Keratinocyte (primary cell): ENCODE measurements at places on chromosomes 11 and 22. TPM values are rescaled to one million over a fixed set of nuclear protein-coding genes. Genes with fewer than 3 reads are reported as not detected.

DNA sequence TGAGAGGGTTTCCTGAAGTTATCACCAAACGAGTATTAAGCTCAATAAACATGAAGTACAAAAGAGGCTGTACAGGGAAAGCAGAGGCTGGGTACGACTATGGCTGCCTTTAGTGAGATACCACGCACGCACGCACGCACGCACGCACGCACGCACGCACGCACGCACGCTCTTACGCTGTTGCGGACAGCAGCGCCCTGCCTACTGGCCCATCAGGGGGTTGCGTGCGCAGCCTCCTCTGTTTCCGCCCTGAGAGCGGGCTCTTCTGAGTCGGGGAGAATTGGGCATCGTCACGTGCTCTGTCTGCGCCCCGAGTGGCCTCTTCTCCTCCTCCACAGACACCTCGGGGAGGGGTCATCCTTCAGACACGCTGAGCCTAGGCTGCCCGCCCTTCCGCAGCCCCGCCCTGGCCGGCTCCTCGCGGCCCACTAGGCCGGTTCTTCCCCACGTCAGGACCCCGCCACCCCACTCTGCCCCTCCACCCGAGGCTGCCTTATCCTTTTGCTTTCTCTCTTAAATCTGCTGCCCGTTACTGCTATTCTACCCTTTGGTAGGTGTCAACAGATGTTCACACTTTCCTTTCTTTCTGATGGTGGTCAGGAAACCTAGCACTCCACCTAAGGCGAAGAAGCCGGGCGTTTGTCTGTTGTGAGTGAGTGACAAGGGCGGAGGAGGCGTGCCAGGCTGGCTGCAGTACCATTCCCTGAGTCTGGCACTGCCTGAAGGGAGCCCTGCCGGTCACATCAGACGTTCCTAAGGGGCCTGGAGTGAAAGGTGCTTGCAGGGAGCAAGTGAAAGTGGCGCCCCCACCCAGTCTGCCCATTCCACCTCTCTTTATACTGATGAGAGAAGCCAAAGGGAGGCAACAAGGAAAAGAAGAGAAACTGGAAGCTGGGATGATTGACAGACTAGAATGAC is 300.4 kb upstream of the B3GAT1 start:
- DNase-seq: no peak

MAPK8IP2 gene
- polyA plus RNA-seq: 0.29 to 1.0 TPM (median 0.31 TPM) in 3 replicates

SCO2 gene
- 1.9 to 4.3 TPM (median 2.4 TPM) in 3 replicates for polyA plus RNA-seq

DNA sequence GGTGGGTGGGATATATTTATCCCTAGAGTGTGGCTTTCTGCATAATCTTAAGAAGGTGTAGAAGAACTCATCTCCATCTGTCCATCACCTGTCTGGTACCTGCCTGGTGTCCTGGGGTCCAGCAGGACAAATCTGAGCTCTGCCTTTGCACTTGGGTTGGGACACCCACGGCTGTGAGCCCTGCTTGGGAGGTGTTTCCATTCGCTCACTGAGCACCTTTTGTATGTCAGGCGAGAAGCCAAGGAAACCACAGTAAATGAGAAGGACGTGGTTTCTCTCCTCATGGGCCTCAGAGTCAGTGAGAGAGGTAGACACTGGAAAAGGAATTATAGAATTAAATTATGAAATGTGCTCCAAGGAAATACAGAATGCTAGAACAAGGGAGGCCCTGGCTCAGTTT is 555.9 kb downstream of the MIAT start:
- no peak for DNase-seq

DNA sequence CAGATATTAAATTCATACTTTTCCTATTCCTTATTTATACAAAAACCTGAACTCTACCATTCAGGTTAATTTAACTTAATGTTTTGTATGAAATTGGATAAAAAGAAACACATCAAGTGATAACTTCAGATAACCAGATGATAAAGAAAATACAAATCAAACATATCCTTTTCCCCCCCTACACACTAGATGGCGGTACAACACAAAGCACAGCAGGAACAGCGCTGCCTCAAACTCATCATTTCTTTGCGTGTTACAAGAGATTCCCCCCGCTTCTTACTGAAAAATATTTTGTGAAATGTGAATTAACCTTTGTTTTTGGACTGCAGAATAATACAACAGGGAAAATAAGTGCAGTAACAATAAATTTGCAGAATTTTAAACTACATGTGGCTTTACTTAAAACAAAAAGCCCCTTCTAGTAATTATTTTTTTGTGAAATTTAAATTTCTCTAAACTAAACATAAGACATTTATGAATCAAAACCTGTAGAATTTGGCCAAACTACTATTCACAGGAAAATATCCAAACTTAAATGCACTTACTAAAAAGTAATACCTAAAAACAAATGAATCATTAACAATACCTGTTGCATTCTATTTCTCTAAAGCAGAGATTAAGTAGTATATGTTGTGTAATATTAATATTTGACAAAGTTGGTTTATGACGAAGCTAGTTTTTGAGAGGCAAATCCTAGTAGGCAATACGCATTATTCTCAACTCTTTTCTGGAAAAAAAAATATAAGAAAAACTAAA is 74.4 kb downstream of the ARHGAP32 start:
- no peak for DNase-seq

TSPAN4 gene
- 42.1 to 73.0 TPM (median 70.8 TPM) in 3 replicates for polyA plus RNA-seq

DDX25 gene
- polyA plus RNA-seq: 0.04 to 0.12 TPM (median 0.05 TPM) in 3 replicates

GRCh38 chr11:132987936-132988335 is 544.4 kb downstream of the OPCML start:
- no peak for DNase-seq

GSTT2B gene
- 15.5 to 22.2 TPM (median 17.9 TPM) in 3 replicates for polyA plus RNA-seq

PGR gene
- not detected in 3 replicates for polyA plus RNA-seq

- no peak for DNase-seq
Measured at GRCh38 chr22:44585559-44586350, 87.7 kb upstream of the RTL6 start.

RASSF10 gene
- 1.4 to 2.1 TPM (median 1.6 TPM) in 3 replicates for polyA plus RNA-seq

DNA sequence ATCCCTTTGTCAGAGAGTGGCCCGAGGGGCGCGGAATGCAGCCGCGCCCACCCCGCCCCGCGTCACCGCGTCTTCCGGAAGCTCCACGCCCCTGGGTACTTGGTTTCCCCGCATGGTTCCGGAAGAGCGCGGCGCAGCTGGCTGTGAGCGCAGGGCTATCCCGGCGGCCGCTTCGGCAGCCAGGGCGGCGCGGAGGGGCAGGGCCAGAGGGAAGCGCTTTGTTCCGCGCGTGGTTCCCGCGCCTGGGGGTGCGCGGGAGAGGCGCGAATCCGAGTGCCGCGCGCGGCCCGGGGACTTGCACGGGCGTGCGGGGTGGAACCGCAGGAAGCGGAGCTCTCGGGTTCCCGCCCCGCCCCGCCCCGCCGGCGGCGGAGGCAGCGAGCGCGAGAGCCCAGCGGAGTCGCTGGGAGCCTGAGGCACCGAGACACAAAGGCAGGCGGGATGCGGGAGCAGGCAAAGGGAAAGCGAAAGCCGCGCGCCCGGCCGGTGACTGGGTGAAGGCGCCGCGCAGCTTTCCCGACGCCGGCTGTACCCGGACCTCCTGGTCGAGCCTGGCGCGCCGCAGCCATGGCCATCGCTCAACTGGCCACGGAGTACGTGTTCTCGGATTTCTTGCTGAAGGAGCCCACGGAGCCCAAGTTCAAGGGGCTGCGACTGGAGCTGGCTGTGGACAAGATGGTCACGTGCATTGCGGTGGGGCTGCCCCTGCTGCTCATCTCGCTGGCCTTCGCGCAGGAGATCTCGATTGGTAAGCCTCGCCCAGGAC is at the start of gene PANX1:
TSS of gene PANX1 (plus strand) at position 96 of the 766 bp plus-strand sequence. CDS start at position 568, 472 bp downstream.
- no peak for DNase-seq

GRCh38 chr22:40376149-40376548 is 5.8 kb downstream of the SGSM3 start:
- no peak for DNase-seq
